CD4-positive, alpha-beta T cell treated with Interleukin-10 for 1 hour (primary cell): ENCODE measurements at places on chromosomes 5 and 9.

GRCh38 chr5:41218929-41219657, 5.8 kb upstream of the C6 start:
- no peak for DNase-seq

DNA sequence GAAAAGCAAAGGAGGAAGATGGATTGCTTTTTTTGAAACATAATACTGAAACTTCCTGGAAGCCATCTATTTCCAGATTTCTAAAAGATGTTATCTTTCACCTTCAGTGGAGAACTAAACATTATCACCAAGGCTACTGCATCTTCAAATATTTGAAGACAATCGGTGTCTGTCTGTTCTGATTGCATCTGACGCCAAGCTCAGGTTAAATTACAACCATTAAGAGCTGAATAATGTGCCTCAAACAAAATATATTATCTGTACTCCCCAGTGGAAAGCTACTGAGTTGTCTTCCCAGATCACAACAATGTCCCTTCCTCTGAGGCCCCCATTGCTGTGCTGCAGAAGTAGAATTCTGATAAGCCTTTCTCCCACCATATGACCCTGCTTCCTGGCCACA, 342.3 kb downstream of the PLK2 start:
- DNase-seq = no peak

GRCh38 chr5:145996135-145996534, 59.8 kb downstream of the SH3RF2 start:
- DNase-seq = no peak

DNA sequence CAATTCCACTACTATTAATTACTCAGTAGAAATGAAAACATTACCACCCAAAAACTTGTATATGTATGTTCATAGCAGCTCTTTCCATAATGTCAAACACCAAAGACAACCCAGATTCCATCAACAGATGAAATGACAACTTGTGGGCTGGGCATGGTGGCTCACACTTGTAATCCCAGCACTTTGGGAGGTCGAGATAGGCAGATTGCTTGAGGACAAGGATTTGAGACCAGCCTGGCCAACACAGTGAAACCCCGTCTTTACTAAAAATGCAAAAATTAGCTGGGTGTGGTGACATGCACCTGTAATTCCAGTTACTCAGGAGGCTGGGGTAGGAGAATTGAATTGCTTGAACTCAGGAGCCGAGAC, 11.5 kb downstream of the UIMC1 start:
- DNase-seq = no peak
